Right lobe of liver (tissue), 6 donors: ENCODE measurements at places on chromosomes 7 and 10. TPM values are rescaled to one million over a fixed set of nuclear protein-coding genes. Genes with fewer than 3 reads are reported as not detected.

NPC1L1 gene
- total RNA-seq = 17.3 TPM

CALML3 gene
- 0.22 TPM for total RNA-seq

DNA sequence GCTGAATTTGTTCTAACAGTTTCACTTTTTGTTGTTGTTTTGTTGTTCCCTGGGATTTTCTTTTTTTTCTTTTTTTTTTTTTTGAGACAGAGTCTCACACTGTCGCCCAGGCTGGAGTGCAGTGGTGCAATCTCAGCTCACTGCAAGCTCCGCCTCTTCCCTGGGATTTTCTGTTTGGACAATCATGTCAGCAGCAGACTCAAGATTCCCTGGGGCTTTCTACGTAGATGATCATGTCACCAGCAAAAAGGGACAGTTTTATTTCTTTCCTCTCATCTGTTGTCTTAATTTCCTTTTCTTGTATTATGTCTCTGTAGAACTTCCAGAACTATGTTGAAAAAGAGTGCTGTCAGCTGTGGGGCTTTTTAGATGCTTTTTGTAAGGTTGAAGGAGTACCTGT, 241.4 kb downstream of the TNS3 start:
- H3K27ac ChIP-seq = no peak overlapping the region
- H3K36me3 ChIP-seq = no peaks in the 10 kb centered on the region
- no peak overlapping the region for H3K4me3 ChIP-seq
- no peaks in the 10 kb centered on the region for H3K27me3 ChIP-seq

DNA sequence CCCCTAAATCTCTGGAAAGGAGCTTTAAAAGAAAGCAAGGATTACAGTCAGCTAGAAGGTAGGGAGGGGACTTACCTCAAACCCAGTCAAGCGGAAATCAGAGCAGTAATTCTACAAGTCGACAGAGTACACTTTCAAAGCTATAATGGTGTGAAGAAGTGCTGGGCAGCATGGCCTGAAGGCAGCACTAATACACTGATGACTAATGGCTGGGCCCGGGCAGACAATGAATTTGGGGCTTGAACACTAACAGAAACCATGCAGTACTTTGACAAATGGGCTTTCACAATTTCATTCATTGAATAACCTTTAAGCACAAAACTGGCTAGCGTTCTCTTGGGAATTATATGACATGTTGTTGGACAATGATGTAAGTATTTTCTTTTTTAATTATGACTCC, 4.7 kb downstream of the GLI3 start:
- peaks cover 11% of the 10 kb centered on the region for H3K27me3 ChIP-seq
- no peaks in the 10 kb centered on the region for H3K4me1 ChIP-seq
- H3K4me3 ChIP-seq = no peak overlapping the region
- no peaks in the 10 kb centered on the region for H3K36me3 ChIP-seq
- no peak overlapping the region for H3K27ac ChIP-seq

GRCh38 chr7:96647733-96648132, 61.9 kb downstream of the SEM1 start:
- no peak overlapping the region for H3K27ac ChIP-seq
- no peaks in the 10 kb centered on the region for H3K27me3 ChIP-seq
- no peak overlapping the region for H3K4me3 ChIP-seq
- H3K36me3 ChIP-seq = no peaks in the 10 kb centered on the region
- DNase-seq = no peak

DNA sequence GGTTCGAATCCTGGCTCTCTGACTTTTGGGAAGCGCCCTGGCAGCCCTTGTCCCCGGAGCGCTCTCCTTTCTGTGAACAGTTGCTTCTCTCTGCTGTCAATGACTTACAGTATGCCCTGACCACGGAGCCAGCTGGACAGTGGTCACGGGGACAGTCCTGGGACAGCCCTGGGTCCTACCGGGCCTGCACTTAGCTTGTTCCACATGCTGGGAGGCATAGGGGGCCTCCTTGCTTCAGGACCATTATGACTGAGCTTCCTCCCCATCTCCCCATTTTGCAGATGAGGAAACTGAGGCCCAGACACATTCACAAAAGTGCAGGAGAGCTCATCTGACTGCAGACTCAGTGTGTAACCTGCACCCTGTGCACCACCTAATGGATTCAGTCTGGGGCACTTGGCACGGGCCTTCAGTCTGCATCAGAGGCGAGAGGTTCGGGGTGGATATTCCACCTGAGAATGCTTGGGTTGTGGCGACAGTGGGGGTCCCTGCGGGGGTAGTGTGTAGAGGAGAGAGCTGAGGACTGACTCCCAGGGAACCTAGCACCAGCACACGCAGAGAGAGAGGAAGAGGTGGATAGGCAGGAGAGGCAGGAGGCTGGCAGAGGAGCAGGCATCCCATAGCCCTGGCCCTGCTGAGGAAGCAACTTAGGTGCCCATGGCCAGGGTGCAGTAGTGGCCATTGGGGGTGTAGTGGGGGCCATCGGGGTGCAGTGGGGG, 1.6 kb downstream of the DOCK1 start:
- H3K36me3 ChIP-seq = no peaks in the 10 kb centered on the region
- H3K4me3 ChIP-seq = no peak overlapping the region
- DNase-seq = no peak

DNA sequence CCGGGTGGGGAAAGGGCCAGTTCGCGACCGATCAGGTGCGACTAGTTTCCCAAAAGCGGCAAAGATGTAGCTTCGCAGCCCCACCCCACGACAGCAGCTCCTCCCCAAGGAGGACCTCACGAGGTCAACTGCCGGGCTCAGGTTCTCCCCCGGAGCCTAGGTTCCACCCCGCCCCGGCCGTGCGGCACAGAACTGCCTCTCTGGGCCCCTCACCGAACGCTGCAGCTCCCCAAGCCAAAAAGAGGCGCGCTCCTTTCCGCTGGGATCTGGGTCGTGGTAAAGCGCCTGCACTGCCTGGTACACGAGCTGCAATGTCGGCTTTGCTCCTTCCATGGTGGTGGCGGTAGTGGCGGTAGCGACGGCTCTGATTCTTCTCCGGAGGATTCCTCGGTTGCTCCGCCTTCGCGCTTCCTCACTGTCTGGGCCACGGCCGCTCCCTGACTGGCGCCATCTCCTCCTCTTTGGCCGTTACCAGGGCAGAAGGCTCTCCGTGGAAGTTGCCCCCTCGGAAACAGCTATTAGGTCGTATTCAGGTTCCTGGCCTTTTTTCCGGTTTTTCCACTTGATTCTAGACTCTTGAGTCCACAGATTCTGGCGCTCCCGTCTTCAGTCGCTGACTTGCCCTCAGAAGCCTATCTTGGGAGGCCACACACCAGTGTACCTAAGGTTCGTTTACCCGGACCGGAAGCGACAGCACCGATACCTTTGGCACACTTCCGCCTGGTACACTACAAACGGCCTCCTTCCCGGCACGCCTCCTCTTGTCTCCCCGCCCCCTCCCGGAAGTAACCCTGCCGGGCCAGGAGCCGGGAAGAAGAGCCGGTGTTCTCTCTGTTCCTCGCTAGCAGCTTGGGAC, at the start of gene TNPO3:
TNPO3 (minus strand) TSS at position 674 of the 856 bp plus-strand sequence; CDS start at position 333, 341 bp downstream.
- H3K4me3 ChIP-seq = peak within 1 kb of the TSS; percentile 95
- peak within 1 kb of the TSS; percentile 97 for H3K27ac ChIP-seq
- peak; percentile 96 for DNase-seq
- H3K27me3 ChIP-seq = no peaks in the 10 kb centered on the region
- H3K4me1 ChIP-seq = no peaks in the 10 kb centered on the region

- no peak overlapping the region for H3K4me3 ChIP-seq
- no peaks in the 10 kb centered on the region for H3K27me3 ChIP-seq
- no peak overlapping the region for H3K27ac ChIP-seq
- H3K4me1 ChIP-seq = no peaks in the 10 kb centered on the region
Observed at GRCh38 chr10:96017191-96017687, 26.1 kb upstream of the CCNJ start.
